ENCODE measurements at places on chromosomes 12 and 14.

GRCh38 chr14:48378541-48378940 is 703.1 kb upstream of the MDGA2 start:
- DNase-seq = no peak

- no peak for DNase-seq
These were observed 23.3 kb downstream of the TMEM63C start for GRCh38 chr14:77204907-77205306.

DNA sequence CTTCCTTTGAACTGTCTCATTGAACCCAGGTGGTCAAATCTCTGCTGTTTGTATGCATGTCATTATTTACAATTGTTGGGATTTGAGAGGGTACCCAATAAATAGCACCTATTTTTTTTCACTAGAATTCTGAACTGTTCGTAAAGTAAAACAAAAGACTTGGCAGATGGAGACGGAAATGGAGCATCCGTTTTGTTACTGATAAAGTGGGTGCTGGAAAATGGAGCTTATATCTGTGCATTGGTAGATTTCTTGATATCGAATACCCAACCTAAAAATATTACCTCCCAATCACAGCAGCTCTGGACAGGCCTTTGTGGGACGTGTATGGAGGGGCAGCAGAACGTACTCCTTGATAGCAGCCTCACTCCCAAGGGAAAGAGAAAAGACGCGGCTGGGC is 224.4 kb downstream of the C12orf75 start:
- no peak for DNase-seq

DNA sequence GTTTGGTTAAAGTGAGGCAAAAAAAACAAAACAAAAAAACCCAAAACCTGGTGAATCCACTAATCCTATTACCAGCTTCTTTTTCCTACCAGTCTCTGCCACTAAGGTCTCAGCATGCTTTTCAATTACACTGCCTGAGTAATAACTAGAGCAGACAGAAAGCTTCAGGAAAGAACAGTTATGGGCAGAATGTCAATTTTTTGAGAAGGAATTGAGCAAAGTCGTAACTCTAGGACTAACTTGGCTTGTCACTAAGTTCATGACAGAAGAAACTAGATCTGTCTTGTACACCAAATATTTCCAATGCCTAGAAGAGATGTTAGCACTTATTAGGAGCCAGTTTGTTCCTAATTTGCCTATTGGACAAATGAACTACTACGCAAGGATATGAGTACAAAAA is 148.8 kb upstream of the CNOT2 start:
- DNase-seq = no peak

- no peak for DNase-seq
These were observed 187.4 kb downstream of the EFCAB11 start for GRCh38 chr14:89767131-89767530.

- DNase-seq = no peak
These were observed 1.3 kb downstream of the CHGA start for GRCh38 chr14:92924247-92924646.

DNA sequence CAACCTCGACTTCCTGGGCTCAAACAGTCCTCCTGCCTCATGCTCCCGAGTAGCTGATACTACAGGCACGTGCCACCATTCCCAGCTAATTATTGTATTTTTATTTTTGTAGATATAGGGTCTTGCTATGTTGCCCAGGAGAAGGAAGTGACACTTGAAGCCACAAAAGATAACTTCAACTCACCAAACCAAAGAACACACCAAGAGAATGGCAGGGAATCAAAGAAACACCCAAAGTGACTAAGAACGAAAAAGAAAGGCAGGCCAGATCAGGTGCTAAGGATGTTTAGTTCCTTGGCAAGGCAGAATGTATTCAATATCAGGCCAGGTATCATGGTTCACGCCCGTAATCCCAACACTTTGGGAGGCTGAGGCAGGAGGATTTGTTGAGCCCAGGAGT is 10.1 kb upstream of the TPCN1 start:
- DNase-seq = no peak

DNA sequence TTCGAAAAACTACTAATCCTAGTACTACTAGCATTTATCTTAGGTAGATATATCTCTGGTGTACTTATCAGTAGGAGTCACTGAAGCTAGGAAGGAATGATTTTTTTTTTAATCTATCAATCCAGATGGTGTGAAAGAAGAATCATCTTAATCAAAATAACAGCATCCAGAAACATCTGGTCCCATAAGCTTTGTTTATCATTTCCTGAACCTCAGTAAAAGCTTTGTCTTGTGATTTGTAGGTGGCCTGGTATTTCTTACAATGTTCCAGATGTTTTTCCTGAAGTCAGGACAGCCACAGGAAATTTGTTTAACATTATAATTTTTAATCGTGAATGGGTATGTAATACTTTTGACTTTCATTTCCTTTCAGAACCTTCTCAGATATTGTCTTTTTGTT is 28.0 kb upstream of the LUM start:
- DNase-seq = no peak

GRCh38 chr14:55107766-55108554 is 21.1 kb upstream of the LGALS3 start:
- no peak for DNase-seq

DNA sequence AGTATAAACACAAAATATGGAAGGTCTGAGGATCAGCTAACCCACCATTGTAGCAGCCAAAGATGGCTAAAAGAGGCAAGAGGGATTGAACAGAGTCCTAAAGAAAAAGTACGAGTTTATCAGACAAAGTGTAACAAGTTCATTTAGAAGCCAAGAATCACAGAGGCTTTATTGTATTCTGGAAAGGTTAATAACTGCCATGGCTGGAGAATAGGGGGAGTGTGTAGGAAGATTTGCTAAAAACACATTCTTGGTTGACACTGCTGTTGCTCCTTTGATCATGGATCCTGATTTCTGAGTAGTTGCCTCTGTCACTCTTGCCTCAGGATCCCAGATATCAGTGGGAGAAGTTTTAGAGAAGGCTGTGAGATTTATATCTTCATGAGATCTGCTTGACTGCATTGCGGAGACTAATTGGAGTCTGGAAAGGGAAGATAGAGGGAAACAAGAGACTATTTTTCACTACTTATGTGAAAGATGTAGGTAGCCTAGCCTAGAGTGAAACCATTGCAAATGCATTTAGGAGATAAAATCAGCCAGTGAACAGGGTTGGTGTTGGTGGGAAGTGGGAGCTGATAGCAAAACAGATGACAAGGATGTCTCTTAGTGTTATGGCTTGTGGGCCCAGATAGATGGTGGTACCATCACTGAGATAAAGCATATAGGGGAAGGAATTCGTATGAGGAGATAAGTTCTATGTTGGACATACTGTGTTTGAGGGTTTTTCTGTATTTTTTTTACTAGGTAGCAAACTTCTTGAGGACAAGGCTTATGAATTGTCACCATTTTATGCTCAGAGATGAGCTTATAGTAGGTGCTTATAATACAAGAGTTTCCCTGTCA is 402.9 kb upstream of the PDE3A start:
- DNase-seq = no peak

DNA sequence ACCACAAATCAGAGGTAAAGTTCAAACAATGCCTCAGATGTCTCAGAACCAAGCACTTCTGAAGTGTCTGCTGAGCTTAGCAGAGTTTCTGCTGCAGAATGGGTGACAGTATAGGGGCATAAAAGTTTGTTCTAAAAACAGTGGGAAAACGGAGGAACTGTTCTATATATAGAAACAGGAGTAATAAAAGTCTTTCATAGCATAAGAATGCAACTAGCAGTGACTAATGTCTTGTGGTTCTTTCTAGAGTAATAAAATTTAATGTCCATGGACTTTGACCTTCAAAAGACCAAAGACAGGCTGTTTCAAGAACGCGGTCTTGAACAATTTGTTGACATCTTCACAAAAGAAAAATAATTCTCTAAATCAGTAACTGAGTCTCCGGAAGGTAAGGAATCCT is 107.5 kb upstream of the FAR2 start:
- no peak for DNase-seq
